NK-92 treated with Interleukin-12 subunit alpha and Interleukin-12 subunit beta, amount 100 ng/mL, for 24 hours (cell line): ENCODE measurements at places on chromosomes 6 and 20.

- no peak for DNase-seq
These were observed 74.0 kb downstream of the MDGA1 start for GRCh38 chr6:37623666-37624065.

DNA sequence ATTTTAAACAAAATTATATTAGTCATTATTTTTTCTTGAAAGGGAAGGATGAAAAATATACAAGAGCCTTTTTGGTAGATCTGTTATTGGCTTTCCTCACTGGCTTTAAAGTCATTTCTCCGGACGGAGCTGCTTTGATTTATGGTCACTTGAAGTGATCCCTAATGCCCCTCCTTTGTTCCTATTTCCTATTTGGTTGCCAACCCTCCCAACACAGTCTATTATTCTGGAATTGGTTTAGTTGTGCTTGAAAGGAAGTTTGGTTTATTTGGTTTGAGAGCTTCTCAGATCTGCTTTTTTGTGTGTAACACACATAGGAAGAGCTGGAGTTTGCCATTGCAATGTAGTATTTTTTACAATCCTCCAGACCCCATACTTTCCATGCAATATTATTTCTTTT, 347.9 kb downstream of the RFPL4B start:
- no peak for DNase-seq

- DNase-seq, result no peak
These were observed 525 bp upstream of the MAK start for GRCh38 chr6:10838794-10839333.

DNA sequence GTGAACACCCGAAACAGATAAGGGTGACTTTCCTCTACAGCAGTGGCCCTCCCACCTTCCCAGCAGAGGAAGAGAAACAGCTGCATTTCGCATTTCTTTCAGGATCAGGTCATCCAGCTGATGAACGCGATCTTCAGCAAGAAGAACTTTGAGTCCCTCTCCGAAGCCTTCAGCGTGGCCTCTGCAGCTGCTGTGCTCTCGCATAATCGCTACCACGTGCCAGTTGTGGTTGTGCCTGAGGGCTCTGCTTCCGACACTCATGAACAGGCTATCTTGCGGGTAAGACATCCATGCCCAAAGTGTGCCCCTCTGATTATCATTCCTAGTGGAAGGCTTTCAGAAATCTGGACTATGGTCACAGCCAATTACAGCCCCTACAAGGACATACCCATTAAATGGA, 27.8 kb upstream of the MROH8 start:
- no peak for DNase-seq

DNA sequence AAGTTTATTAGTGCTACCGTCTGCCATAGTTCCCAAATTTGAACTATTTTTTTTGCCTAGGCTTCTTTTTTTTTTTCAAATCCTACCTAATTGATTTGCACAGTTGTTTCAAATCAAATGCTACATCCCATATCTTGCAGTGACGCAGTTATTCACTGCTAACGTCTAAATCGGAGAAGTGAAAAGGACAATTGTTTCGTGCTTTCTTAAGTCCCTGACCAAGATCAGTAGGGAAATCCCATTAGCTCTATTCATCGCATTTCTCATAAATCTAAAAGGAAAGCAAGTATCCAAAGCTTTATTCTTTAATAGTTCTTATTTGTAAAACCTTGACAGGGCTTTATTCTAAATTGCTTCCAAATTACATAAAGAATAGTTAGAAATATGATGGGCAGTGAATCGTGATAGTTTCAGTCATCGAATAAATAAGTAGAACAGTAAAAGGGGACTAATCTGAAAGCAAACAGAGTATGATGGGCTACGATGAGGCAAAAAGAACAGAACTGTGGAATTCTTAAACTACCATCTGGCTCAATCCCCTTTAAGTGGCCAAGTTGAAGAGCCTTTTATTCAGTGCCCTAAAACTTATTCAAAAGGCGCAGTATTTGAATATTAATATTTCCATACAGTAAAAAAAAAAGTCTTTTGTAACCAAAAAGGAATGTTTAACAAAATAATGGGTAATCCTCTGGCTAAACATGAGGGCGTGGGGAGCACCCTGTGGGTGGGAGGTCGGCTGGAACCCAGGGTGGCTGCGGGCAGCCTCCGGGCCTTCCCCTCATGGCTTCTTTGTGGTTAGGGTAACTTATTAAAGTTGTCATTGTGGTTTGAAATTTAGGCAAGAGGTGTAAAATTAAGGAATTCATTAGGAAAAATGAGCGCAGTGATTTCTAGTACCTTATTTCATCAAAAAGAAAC, 3.0 kb upstream of the ARID1B start:
- no peak for DNase-seq

DNA sequence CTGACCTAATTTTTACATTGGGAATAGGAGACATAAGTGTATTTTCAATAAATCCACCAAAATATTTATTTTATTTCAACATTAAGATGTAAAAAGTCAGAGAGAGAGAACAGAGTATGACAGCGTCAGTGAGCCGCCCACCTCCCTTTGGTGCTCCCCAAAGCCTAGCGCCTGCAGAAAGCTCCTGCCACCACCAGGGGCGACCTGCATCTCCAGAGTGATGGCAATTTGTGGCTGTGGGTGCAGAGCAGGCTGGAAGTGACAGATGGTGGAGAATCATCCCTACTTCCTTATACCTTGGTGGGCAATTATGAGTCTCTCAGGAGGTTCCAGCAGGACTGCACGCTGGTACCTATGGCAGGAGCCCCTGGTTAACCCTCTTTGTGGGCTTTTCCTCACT, 87.3 kb downstream of the PTPRT start:
- no peak for DNase-seq

GRCh38 chr6:87779542-87779941, 77.5 kb upstream of the AKIRIN2 start:
- no peak for DNase-seq

DNA sequence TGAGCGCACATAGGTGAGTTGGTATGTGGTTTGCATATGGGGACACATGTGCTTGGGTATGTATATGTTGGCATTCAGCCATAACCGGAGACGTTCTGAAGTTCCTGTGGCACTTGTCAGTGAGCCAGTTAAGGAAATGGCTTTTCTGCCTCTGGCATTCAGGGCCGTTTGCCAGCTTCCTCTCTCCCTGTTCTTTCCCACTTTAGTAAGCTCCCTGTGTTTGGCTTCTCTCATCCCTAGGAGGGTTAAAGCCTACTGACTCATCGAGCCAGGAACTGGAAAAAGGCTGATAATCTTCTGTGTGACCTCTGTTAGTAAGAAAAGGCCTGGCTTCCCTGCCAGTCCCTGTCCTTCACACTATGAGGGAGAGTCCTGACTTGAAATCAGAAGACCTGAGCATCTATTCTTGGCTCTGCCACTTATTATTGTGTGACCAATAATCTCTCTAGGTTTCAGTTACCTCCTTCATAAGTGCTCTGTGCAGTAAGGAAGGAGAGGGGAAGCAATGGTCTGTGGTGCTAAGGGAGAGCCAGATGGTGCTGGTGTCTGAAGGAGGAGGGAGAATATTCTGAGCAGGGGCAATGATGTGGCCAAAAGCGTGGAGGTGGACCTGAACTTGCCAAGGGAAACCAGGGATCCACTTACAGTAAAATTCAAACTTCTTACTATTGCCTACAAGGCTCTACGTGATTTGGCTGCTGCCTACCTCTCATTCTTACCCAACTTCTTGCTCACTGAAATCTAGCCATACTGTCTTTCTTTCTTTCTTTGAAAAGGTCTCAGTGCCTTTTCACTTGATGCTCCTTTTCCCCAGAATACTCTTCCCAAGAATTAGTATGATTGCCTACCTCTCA, 31.4 kb downstream of the ACSS2 start:
- no peak for DNase-seq

DNA sequence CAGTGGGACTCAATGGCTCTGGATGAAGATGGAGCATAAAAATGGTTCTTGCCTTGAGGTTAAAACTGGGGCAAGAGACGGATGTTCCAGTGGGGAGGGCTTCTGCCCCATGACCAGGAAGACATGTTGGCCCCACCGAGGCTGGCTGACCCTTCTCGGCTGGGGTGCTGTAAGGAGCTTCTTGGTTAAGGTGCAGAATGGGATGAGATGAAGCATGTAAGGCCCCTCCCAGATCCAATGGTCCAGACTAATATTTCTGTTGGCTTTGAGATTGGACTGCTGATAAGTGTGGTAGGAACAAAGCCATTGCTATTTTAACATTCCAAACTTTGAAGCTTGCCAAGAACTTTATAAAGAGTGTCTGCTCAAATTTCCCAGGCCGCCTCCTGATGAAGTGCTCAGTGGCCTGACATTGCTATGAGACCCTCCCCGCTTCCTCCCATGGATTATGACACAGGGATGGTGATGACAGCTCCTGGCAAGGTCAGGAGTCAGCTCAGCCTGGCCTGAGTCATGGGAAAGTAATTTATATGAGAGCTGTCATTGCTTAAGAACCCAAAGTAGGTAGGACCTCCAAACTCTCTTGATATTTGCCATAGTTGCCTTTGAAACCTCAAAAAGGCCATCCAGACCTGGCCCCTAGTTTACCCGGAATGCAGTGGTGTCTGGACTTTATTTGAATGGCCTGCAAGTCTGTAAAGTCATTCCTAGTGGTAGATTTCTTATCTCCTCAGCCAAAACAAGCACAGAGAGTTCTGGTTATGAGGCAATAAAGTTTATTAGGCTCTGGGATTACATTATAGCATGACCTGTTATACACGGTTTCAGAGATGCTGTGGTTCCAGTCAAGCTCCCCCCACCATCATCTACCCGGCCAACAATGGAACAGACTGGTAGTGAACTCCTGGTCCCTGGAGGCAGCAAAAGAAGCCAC, 55.2 kb downstream of the TGM2 start:
- DNase-seq, result no peak

DNA sequence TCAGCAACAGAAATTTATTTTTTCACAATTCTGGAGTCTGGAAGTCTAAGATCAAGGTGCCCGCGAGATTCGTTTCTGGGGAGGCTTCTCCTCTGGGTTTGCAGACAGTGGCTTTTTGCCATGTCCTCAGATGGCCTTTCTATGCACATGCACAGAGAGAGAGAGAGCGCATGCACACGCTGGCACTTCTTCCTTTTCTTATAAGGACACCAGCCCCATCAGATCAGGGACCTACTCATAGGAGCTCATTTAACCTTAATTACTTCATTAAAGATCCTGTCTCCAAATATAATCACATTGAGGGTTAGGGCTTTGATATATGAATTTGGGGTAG, 260.7 kb upstream of the PLCB4 start:
- DNase-seq, result no peak

DNA sequence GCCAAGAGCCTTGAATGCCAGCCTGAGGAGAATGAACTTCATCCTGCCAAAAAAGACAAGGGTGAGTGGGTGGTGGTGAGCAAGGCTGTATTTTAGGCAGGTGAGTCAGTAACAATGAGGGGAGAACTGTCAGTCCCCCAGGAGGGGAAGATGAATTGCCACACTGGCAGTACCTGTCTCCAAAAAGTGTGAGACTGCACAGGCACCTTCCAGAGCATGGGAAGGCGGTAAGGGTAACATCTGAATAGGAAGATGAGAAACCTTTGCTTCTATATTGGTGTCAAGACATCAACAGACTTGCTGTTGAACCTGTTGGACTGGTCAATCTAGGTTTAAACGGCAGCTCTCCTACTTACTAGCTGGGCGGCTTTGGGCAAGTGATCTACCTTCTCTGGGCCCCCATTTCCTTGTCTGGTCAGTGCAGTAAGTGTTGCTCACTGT, 30.9 kb downstream of the STK35 start:
- no peak for DNase-seq

DNA sequence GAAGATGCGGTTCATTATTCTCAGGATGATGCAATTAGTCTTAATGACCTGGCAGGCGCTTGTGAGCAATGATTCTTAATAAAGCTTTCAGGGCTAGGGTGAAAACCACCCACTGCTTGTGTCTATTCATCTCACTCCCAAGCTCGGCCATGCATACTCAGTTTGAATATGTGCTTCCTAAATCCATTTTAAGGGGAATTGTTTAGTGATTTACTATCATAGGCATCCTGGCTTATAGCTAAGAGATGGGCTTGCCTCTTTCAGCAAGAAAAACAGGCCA, 141.1 kb upstream of the SLC24A3 start:
- DNase-seq, result no peak

- DNase-seq, result no peak
These were observed 6.0 kb downstream of the PPIL6 start for GRCh38 chr6:109434456-109434855.

DNA sequence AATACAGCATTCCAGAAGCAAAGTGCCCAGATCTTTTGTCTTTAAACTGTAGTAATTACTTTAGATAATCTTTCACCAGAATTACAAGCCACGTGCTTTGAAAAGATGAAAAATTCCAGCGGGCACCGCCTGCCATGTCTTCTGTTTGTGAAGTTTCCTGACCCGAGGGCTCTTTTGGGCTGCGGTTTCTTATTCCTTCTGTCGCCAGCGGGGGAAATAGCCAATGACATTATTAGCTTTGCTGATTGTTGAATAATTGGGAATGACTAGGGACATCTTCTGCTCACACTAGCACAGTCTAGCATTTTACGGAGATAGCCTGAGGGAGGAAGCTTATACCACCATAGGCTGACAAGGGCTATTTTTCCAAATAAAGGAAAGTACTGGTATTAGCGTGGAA, 124.7 kb downstream of the SAMD5 start:
- DNase-seq, result no peak

- no peak for DNase-seq
These were observed 25.1 kb upstream of the FBXO30 start for GRCh38 chr6:145839653-145840052.

GRCh38 chr6:136967876-136968752, 46.0 kb downstream of the SLC35D3 start:
- peak; percentile 18 for DNase-seq

DNA sequence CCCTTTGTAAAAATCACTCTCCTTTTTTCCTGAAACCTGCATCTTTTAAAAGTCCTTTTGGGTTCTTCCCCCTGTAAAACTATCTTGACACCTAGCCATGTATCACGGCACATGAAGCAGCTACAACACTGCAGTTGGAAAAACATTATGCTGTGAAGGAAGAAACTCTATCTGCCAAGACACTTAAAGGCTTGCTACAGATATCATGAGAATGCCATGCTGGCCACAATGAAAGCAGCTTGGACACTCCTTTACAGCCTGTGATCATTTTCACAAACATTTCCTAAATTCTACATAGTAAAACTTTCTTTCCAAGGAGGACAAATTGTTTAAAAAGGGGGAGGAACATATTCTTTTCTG, 31.8 kb downstream of the CNKSR3 start:
- no peak for DNase-seq

- DNase-seq, result peak; percentile 38
These were observed 62.0 kb downstream of the ATXN1 start for GRCh38 chr6:16698997-16699868.

- DNase-seq, result no peak
These were observed 237.2 kb downstream of the TFAP2A start for GRCh38 chr6:10177704-10178103.

GRCh38 chr6:13794184-13794583, 20.2 kb downstream of the MCUR1 start:
- no peak for DNase-seq

DNA sequence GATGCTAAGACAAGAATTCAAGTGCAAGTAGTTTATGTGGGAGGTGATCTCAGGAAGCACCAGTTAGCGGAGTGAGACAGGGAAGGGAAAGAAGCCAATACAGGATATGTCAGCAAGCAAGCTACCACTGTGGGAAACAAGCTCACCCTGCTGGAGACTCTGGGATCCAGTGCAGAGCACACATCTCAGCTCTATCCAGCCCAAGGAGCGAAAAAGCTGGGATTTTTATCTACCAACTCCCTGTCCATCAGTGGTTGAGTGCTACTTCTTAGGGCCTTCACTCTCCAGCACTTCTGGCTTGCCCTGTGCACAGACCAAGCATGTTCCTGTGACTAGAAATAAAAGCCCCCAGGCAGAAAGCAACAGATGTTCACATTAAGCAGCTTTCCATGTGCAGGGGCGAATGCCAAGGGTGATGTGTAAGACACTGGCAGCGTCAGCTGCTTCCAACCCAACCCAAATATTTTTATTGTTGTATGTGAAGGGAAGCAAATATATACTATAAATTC, 10.8 kb upstream of the RNF24 start:
- no peak for DNase-seq
